ENCODE measurements at places on chromosomes 16 and 17.

GRCh38 chr17:36653374-36653773 is 52.0 kb downstream of the MRM1 start:
- no peak for DNase-seq

GRCh38 chr17:8889458-8890210 is 22.2 kb upstream of the PIK3R6 start:
- DNase-seq: no peak

GRCh38 chr17:50344731-50345365 is 1.1 kb upstream of the XYLT2 start:
- DNase-seq: no peak

- no peak for DNase-seq
Observed at GRCh38 chr17:16933317-16934132, 38.4 kb downstream of the TNFRSF13B start.

DNA sequence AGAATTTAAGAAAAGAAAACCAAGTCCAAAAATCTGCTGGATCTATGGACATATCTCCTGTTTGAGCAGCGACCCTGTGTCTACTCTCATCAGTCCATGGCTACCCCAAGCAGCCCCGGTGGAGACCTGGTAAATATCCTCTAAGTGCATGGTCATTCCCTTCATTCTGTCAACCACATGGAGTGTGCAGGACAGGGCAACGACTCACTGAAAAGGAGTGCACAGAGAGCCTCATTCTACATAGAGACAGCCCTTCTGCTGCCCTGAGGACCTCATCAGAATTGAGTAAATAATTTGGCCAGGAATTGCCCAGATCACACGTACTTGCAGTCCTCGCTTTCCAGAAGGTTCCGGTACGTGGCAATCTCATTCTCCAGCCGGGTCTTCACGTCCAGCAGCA is 3.0 kb downstream of the KRT38 start:
- DNase-seq: no peak

GRCh38 chr17:57553991-57554825 is 190.9 kb downstream of the CCDC182 start:
- DNase-seq: no peak

DNA sequence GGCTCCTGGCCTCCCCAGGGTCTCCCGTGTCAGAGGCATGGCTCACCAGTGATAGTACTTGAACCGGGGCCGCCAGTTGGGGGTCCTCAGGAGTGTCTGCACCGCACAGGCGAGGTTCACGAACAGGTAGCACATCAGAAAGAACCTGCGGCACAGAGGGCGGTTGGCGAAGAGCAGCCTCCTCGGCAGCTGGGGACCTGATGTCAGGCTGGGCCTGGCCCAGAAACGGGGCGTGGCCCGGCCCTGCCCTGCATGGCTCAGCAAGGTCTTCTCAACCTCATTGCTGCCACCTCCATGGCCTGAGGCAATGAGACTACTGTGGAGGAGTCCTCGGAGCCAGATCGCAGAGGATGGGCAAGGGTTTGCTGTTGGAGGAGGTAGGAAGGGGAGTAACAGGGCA is 4.1 kb upstream of the LCAT start:
- DNase-seq: no peak

- no peak for DNase-seq
Observed at GRCh38 chr16:58317608-58318152, 22.9 kb upstream of the PRSS54 start.

- DNase-seq: no peak
Observed at GRCh38 chr16:6190776-6191175, 1093.2 kb upstream of the EEF2KMT start.

DNA sequence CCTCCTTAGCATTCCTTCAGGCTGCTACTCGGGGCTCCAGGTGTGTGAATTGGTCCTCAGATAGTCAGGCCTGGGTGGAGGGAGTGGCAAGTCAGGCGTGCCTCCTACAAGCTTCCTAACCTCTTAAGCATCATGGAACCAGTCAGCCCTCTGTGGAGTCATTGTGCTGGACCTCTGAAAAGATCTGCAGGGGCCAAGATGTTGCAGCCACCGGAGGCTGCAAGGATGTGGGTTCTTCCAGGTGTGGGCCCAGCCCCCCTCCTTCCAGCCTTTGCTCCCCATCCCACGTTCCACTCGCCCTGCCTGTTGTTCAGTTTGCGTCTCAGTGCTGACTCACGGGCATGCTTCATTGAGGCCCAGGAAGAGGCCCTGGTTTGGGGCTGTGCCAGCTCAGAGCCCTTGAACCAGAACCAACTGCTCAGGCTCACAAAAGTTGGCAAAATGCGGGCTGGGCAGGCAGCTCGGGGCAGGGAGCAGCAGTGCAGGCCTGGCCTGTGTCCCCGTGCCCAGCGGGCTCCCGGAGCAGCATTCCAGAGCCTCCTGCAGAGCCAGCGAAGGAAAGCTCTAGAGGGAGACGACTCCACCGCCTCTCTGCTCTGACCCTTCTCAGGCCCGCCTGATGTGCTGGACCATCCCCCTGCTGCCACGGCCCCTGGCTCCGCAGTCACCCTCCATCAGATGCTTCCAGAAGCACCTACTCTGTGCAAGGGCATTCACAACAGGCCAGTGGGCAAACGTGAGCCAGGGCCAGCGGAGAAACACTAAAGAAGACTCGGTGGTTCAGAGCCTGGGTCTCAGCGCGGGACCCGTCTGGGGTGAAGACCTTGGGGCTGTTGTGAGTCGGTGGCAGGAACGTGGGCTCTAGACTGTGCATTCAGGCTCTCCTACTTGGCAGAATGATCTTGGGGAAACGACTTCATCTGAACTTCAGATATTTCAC is 7.5 kb downstream of the LDHD start:
- DNase-seq: peak; percentile 72

DNA sequence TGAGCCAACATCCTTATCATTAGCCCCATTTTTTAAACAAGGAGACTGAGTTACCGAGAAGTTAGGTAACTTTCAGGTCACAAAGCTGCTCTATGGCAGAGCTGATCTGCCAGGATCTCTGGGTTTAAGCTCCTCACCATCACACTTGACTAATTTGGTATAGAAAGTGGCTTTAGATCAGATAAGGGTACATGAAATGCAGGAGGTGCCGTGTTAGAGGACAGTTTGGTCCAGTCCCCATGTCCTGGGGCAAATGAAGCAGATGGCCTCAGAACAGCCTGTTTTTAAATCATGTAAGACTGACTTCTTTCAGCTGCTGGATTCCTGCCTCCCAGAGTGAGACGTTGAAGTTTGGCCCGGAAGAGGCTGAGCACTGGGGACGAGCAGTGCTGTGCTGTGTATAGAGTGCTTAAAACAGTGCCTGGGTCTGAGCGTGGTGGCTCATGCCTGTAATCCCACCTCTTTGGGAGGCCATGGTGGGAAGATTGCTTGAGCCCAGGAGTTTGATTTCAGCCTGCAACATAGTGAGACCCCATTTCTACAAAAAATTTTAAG is 187.0 kb upstream of the CACNG3 start:
- no peak for DNase-seq

DNA sequence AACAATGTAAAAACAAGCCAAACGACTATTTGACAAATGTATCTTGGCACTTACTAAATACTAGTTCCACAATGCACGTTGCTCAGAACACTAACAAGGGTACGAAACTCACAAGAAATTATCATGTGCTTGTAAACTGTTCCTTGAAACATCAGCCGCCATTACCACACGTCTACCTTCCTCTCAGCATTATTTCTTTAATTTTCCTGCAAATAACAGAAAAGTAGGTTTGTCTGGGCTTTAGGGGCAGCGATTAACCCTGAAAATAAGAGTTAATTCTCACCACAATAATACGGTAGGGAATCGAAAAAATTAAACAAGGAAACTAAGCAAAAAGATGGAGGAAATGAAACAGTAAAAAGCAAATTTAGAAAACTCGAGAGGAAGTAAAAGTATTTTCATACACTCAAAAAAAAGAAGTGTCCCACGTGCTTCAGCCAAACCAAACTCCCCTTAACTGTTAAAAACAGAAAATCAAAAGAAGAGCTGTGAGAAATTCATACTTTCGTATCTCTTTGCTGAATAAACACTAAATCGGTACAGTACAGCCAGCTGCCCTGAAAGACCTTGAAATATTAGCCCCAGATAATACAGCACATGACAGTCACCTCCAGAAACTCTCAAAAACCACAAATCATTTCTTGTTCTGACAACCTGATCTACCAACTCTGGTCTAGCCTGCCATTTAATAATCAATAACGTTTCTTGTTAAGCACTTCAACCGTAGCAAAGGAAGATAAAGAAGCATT is 1.2 kb downstream of the ARHGAP17 start:
- no peak for DNase-seq

GRCh38 chr17:226108-227077 is 44.9 kb upstream of the DOC2B start:
- DNase-seq: no peak

DNA sequence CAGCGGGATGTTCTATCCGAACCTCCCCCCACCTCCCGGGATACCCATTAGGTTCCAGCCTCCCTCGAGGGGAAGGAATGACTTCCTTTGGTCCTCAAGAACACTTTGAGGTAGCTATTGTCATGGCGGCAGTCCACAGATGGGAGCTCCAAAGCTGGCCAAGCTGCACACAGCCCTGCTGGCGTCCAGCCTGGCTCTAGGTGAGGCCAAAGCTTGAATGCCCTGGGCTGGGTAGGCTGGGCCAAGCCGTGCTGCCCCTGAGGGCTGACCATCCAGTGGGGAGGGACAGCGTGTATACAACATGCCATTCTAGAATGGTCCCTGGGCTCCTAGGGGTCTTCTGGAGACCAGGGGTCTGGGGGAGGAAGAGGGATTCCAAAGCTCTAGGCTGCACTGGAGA is 43.5 kb downstream of the PEMT start:
- no peak for DNase-seq

GRCh38 chr17:10325031-10325695 is 47.6 kb downstream of the MYH13 start:
- no peak for DNase-seq

DNA sequence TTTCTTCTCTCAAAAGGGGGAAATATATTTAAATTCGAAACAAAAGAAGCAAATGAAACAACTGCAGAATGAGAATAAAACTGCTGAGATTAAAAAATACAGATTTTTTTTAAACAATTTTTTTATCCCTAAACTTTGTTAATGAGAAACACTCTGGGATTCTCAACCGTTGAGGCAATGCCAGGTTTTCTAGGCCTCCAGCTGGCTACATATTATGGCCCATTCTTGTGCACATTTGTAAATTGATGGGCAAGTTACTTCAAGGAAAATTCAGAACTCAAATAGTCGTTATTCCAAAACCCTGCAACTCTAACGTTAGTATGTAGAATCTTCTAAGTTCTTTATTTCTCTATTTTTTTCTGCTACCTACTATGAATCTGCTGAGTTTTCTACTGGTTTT is 239.3 kb upstream of the WSCD1 start:
- no peak for DNase-seq

DNA sequence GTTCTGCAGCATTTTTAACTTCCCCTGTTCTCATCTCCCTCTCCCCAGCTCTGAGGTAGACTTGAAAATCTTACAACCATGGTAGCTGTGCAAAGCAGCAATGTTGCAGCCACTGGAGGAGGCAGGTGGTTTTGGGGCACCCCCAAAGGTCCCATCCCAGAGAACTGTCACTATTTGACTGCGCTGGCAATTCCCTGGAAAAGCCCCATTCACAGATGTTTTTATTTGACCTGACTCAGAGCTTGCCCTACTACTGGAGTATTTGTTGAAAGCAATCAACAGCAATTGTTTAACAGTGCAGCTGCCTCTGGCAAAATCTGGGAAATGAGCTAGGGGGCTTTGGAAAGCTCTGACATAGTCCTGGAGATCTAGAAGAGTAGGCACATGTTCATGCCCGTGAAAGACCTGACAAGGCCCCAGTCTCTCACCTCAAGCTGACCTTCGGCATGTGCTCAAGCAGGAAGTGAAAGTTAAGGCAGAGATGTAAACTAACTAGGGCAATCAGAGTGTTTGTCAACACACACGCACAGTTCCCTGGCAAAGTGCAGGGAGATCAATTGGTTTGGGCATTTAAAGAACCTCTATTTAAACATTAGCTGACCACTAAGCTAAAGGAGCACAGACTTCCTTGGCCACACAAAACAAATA is 19.7 kb upstream of the PIK3R5 start:
- DNase-seq: no peak

GRCh38 chr17:62716834-62717588 is 89.5 kb downstream of the MRC2 start:
- no peak for DNase-seq

DNA sequence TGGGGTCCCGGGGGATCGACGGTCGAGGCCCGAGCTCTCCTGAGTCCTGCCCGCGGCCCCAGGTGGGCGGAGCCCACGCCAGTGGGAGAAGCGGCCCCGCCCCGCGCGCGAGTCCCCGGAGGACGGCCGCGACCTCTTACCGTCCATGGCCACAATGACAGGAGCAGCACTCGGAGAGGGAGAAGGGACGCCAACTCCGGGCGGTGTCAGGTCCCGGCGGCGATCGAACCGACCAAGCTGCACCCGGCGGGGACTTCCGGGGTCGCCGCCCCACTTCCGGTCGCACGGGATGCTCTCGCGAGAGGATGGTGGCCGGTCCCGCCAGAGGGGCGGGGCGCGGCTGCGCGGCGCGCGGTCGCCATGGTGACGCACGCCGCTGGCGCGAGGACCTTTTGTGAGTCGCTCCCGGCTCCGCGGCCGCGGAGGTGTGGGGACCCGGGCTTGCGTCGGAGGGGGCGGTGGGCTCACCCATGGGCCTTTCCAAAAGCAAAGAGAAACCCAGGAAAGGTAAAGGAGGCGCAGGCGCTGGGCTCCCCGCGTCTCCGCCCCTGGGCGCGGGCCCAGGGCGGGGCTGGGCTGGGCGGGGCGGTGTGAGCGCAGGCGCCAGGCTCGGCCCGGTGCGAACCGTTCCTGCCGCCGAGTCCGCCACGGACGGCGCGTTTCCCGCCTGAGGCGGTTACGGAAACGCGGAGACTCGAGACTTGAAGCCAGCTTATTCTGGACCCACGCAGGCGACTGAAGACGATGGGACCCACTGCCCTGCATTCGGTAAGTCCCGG is at the start of the genes CHMP1A and SPATA33:
Gene CHMP1A, minus strand, starts transcription at position 267 of the 779 bp plus-strand sequence. Its CDS starts 120 bp downstream, at position 147.
Gene SPATA33, plus strand, starts transcription at position 395 of the 779 bp plus-strand sequence. Its CDS starts 76 bp downstream, at position 471.
- no peak for DNase-seq

DNA sequence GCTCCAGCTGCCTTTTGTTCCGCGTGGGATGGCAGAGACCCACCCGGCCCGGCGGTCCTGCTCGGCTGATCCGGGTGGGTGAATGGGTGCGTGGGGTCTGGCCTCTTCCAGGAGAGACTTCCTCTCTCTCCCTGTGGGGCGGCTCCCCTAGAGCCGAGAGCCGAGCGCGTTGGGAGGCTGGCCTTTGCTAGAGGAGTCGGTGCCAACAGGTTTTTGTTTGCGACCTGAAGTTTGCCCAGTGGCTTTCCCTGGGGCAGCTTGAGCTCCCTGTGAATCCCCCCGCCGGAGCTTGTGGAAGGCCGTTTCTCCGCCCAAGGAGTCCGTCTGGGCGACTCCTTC is 970 bp downstream of the EPN2 start:
- DNase-seq: no peak

DNA sequence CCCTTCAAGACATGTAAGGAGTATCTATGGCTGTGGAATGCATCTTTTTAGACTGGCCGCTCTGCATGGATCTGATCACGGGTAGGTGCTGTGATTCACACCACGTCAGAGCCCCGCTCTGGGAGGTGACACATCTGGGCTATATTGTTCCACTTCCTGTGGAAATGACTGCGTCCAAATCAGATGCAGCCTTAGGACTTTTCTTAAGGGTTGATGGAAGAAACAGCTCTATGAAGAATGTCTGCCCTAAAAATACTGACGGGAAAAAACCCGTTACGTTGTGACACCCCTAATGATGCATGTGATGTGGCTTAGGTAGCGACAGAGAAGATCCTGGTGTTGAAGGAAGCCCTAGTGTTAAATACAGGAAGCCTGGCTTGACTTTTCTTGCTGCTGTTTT is 12.2 kb downstream of the BANP start:
- DNase-seq: peak; percentile 45

GRCh38 chr17:36938566-36939051 is 1.3 kb downstream of the LHX1 start:
- no peak for DNase-seq

GRCh38 chr16:65531475-65531874 is 409.6 kb upstream of the CDH11 start:
- DNase-seq: no peak

- DNase-seq: no peak
Observed at GRCh38 chr16:7962091-7962879, 628.0 kb downstream of the TMEM114 start.
